ENCODE measurements at places on chromosomes 1 and 21.

DNA sequence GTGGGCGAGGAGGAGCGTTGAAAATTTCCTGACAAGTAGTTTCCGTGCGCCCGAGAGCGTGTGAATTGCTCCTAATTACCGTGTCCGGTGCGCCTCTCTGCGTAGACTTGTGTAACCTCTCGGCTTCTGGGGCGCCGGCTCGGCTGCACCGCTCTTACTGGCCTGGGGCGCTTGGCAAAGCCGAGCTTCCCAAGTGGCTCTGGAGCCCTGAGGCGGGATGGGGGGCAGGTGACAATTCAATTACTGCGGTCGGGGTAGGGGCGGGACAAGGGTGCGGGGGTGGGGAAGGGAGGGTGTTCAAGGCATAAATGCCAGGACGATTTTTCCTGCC lies 392 bp upstream of the DMRTA2 start:
- no peak for DNase-seq

- no peak for DNase-seq
Measured at GRCh38 chr1:214154596-214155292, 126.2 kb upstream of the SMYD2 start.

GRCh38 chr1:187433598-187433997 lies 604.8 kb downstream of the PLA2G4A start:
- no peak for DNase-seq

DNA sequence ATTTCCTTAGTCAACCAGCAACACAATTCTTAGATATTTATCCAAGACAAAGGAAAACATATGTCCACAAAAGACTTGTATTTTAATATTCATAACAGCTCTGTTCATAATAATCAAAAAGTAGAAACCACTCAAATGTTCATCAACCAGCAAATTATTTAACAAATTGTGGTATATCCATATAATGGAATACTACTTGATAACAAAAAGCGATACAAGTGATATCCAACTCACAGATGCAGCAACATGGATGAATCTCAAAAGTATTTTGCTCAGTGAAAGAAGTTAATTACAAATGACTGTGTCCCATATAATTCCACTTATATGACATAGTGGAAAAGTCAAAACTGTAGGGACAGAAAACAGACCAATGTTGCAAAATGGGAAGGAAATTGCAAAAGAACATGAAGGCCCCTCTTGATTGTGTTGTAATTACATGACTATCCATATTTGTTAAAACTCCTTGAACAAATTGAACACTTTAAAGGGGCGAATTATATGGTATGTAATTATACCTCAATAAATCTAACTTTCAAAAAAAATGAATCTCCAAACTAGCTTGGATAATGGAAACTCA lies 116.9 kb downstream of the EDEM3 start:
- no peak for DNase-seq

- no peak for DNase-seq
Measured at GRCh38 chr1:78641558-78641957, 8.1 kb upstream of the IFI44 start.

GRCh38 chr1:37721565-37721964 lies 29.2 kb downstream of the CDCA8 start:
- DNase-seq, result no peak

DNA sequence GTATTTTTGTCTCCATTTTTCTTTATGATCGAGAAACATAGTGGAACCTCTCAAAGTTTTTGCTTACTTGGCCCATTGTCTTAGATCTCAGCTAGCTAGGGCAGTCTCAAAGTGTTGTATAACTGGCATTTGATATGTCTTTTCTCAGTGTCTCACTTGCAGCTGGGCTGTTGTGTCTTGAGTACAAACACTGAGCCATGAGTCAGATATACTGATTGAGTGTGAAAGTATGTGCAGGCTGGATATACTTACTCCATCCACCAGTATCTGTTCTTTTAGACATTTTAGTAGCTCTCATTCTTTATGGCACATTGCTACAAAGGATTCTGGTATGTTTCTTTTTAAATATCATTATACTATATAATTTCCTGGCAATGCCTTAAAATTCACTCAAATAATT lies 14.3 kb upstream of the GPR52 start:
- DNase-seq, result no peak
